Inflammatory macrophage treated with lipopolysaccharide for 1 hour (primary cell): ENCODE measurements at places on chromosomes 3 and 15.

GRCh38 chr3:163773136-163773535 is 1305.2 kb downstream of the SI start:
- DNase-seq = no peak

DNA sequence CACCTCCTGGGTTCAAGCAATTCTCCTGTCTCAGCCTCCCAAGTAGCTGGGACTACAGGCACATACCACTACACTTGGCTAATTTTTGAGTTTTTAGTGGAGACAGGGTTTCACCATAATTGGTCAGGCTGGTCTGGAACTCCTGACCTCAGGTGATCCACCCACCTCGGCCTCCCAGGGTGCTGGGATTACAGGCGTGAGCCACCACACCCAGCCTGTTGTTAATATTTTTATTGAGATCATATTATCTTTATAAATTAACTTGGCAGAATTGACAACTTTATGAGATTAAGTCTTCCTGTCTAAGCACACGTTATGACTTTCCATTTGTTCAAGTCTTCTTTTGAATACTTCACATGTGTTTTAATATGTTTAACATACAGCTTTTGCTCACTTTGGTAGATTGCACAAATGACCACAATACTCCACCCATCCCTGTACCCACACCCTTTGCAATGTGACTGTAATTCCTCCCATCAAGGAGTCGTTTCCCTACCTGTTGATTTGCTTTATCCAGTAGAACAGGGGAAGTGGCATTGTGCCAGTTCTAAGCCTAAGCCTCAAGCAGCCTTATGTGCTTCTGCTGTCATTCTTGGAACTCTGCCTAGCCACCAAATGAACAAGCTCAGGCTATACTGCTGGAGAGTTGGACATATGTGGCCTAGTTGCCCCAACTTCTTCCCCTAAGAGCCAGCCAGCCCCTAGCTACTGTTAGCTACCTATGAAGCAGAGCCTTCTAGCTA is 8.2 kb downstream of the XYLB start:
- DNase-seq = no peak

GRCh38 chr3:81760924-81761903 is at the start of gene GBE1:
Gene GBE1 (minus strand): TSS chr3:81761645. CDS start chr3:81761517, 128 bp downstream.
- peak; percentile 99 for DNase-seq

DNA sequence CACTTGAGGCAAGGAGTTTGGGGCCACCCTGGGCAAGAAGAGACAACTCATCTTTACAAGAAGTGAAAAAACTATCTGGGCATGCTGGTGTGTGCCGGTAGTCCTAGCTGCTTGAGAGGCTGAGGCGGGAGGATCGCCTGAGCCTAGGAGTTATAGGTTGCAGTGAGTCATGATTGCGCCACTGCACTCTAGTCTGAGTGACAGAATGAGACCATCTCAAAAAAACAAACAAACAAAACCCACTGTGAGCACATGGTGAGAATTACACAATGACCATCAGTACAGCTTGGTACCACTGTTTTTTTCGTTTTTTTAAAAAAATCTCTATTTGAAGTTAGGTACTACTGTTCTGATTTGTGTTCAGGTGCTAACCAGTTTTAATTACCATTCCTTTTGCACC is 13.6 kb downstream of the VPS39 start:
- peak; percentile 45 for DNase-seq

- no peak for DNase-seq
These were observed 476.0 kb downstream of the MFSD1 start for GRCh38 chr3:159277814-159278213.

DNA sequence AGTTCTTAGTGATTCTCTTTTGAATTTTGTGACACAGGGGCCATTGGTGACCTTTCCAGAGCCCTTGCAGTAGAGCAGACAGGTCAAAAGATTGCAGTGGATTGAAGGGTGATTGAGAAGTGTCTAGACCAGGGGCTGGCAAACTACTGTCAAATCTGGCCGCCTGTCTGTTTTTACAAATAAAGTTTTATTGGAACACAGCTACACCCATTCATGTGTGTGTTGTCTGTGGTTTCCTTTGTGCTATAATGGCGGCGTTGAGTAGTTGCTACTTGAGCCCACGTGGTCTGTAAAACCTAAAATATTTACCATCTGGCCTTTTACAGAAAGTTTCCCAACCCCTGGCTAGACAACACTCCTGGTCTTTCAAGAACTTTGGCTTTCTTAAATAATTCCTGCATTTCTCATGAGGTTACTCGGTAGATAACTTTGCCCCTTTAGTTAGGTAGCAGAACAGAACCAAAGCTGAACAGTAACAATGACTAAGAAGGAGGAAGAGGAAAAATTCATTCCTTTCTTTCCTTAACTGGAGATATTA is 265.1 kb upstream of the NR2E3 start:
- no peak for DNase-seq
